Esophagus squamous epithelium (tissue), 5 donors: ENCODE measurements at places on chromosomes 4 and X.

DNA sequence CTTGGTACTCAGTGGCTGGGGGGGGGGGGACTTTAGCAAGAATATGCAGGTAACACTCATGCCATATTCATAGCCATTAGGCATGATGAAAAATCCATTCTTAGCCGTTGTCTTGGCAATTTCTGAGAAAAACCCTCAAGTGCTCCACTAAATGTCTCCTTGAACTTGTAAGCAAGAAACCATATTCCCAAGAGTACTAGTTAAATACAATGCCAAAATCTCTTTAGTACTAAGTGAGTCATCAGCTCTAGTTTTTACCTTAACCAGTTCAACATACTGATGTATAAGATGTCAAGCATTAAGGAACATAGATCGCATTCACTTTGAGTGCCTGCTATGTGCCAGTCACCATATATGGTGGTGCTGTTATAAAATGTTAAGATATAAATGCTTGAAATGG, 27.5 kb downstream of the UBE2D3 start:
- no peak for DNase-seq

- DNase-seq: no peak
Measured at GRCh38 chrX:29662101-29662500, 553.3 kb upstream of the MAGEB2 start.

DNA sequence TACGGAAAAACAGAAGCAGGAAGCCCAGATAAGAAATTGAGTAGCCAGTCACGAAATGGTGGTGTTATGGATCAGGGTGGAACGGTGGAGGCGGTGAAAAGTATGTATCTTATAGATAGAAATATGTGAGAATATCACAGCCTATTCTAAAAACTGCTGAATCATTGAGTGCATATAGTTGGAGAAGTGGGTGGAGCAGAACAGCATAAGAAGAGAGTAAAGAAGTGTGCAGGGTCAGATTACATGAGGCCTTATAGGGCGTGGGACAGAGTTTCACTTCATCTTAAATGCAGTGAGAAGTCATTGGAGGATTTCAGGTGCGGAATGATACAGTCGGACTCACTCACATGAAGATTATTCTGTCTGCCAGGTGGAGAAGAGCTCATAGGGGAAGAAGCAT, 293.1 kb downstream of the TRIML1 start:
- no peak for DNase-seq

GRCh38 chr4:152072906-152073305, 312.1 kb upstream of the GATB start:
- no peak for DNase-seq

- no peak for DNase-seq
Measured at GRCh38 chr4:59650861-59651260, 1549.3 kb upstream of the ADGRL3 start.

DNA sequence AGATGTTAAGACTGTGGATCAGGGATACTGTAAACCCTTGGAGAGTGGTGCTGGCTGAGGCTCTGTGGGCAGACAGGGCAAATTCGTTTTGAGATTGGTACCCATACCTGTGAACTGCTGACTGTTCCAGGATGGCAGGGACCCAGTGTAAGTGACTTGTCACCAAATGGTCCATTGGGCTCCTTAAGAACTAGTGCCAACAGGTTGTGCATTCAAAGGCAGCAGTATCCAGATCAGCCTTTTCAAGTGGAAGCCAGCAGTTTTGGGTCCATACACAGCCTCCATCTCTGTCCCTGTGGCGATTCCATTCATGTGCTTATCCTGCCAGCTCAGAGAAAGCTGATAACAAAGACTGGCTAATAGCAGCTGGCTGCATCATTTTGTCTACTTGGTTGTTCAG, 84.0 kb upstream of the SCOC start:
- no peak for DNase-seq

- DNase-seq: no peak
Measured at GRCh38 chr4:160224049-160224448, 1121.2 kb downstream of the RAPGEF2 start.

GRCh38 chr4:154731756-154732155, 12.0 kb upstream of the LRAT start:
- no peak for DNase-seq

DNA sequence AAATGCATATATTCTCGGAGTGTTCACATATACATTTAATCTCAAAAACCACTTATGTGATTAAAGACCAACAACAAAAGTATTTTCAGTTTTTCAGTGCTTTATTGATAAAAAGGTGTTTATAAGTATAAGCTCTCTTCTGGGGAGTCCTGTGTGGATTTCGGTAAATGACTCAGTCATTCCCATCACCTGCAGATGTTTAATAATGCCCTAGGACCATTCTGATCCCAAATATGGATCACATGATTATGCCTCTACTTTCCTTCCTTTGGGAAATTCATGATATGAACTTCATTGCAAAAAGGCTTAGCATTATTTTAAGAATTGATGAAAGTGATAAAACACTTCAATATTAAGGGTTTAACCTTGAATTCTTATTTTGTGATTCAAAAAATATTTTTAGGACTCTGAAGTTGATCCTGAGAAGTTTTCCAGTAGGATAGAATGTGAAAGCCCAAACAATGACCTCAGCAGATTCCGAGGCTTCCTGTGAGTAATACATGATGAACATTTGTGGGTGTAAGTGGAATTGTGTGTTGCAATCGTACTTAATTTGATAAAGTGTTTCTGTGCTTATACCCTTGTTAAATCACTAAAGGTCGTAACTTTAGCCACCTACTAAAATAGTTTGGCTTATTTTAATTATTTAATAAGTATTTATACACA, 40.2 kb downstream of the ATP10D start:
- DNase-seq: no peak

- no peak for DNase-seq
Measured at GRCh38 chr4:174152717-174153466, 130.6 kb downstream of the FBXO8 start.

DNA sequence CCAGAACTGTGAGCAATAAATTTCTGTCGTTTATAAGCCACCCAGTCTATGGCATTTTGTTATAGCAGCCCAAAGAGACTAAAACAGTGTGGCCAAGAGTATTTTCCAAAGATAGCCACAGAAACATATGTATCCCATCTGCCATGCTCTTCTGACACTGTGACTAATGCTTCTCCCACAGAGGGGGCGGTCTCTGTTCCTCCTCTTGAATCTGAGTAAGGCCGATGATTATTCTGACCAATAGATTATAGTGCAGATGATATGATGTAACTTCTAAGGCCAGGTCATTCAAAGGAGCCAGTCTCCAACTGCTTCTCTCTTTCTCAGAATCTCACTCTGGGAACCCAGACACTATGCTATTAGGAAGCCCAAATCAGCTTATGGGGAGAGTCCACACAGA, 570.7 kb downstream of the BCOR start:
- no peak for DNase-seq

GRCh38 chr4:8347660-8348059, 78.1 kb downstream of the HTRA3 start:
- no peak for DNase-seq

- DNase-seq: no peak
Measured at GRCh38 chrX:139332441-139332840, 198.1 kb upstream of the F9 start.

GRCh38 chrX:155055494-155055893, 15.4 kb downstream of the CMC4 start:
- no peak for DNase-seq

DNA sequence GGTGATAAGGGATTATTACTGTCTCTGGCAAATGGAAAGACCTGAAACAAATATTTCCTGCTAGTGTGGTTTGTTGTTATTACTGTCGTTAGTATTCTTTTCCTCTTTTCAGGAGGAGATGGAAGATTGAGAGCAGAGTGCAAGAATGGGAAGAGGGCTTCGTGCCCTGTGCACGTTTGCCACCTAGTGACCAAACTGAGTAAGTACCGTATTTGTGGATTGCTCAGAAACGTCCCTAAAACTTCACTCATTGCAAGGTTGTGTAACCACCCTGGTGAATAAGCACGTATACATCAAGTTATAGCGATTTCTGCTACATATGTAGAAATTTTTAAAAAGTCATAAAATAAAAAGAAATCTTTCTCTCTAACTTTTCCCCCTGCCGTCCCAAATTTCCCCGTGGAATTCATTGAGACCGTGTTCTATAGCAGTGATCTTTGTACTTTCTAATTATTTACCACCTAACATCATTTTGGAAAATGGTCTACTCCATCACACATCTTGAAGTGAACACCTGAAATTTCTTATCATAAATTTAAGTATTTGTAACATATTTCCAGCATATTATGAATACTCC, 24.3 kb downstream of the LINC00632 start:
- no peak for DNase-seq

DNA sequence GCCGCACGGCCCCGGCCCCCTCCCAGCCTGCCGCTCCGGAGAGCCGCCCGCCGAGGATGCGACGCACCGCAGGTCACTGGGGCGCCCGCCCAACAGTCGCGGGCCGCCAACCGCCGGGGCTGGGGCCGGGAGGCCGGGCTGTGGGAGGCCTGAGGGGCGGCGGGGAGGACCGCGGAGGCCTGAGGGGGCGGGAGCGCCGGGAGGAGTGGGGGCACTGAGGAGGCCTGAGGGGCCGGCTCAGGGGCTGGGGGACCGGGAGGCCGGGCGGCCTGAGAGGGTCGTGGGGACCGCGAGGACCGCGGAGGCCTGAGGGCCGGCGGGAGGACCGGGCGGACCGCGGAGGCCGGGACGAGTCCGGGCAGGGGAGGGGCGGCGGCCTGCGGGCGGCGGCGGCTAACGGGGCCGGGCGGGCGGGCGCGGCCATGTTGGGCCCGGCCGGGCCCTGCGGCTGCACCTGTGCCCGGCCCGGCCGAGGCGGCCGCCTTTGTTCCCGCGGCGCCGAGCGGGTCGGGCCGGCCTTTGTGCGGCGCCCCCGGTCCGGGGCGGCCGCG, 353 bp downstream of the NSD2 start:
- DNase-seq: no peak

DNA sequence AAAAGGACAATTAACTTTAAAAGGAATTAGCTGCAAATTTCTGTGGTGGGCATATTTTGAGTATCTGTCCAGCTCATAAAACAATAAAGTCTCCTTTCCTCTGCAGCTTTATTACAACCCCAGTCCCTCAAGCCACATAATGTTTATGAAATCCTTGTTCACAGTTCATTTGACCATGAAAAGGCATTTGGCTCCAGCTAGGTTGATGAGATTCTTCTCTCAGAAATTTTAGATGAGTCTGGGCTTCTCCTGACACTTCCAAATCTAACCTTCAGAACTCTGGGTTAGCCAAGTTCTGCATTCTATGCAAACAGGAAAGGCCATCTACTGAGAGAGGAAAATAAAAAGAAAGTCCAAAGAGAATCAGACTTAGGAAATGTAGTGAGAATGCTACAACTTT, 156.8 kb downstream of the GRXCR1 start:
- DNase-seq: no peak

GRCh38 chr4:26199596-26199995, 121.2 kb upstream of the RBPJ start:
- no peak for DNase-seq

DNA sequence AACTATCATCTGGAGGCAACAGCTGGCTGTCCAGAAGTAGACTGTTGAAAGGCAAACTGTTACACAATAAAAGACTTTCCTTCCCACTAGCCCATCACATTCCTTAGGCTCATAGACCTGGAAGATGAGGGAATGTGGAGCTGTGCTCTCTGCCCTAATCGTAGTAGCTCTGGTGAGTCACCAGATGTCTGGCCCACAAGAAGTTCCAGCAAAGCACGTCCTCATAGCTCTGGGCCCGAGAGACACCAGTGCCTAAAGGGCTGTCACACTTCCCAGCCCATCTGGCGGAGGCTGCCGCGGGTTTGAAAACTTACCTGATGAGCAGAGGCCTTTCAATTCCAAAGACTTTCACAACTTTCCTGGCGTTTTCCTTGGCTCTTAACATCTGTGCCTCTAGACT, 81.7 kb upstream of the STOX2 start:
- no peak for DNase-seq

DNA sequence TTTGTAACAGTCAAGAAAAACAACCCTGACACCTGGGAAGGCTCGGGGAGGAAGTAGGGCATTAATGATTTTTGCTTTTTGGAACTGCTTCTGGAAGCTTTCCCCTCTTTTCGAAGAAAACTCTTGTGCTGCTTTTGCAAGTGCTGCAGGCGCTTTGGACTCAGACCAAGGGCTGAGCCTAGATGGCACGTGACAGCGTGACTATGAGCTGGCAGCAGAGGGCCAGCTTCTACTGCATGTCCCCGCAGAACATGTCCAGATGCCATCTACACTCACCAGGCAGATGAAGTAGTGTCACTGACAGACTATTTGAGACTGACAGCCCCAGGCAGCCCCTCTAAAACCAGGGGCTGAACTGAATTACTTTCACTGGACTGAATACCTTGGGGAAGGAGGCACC, 6.2 kb downstream of the NR0B1 start:
- DNase-seq: no peak

DNA sequence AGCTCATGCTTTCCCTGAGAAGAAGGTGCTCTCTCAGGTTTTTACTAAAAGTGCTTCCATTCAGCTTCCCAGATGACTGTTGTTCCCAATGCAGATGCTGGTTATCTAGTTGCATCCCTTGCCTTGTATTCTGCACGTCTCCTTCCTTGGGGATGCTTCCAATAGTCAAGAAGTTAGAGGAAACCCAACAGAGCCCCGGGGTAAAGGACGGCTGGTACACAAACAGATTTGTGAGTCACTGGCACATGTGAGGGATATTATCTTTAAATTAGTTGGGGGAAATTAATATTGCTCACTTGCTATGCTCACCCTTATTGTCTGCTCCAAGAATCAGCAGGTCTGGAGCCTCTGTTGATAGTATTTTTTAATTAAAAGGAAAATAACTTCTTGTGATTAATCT, 465.2 kb upstream of the BOD1L1 start:
- no peak for DNase-seq

- DNase-seq: no peak
Measured at GRCh38 chr4:70591955-70592582, at the start of gene AMBN. TSS of gene AMBN (plus strand) at chr4:70592256. CDS start at chr4:70592359, 103 bp downstream.

GRCh38 chr4:4781936-4782707, 77.3 kb upstream of the MSX1 start:
- DNase-seq: no peak
